Fibroblast of skin of left biceps (primary cell): ENCODE measurements at places on chromosomes 3 and 15.
A peak's percentile ranks its signal among the peaks of the same experiment; 100 is the strongest.

DNA sequence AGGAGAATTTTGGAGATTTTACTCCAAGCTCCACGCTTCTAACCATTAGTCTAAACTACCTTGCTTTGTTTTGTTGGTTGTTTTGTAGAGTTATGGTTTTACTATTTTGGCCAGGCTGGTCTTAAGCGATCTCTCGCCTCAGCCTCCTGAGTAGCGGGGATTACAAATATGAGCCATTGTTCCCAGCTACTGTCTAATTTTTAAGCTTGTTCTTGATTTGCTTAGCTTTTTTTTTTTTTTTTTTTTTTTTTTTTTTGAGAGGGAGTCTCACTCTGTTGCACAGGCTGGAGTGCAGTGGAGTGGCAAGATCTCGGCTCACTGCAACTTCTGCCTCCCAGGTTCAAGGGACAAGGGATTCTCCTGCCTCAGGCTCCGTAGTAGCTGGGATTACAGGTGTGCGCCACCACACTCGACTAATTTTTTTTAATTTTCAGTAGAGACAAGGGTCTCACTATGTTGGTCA, 28.5 kb downstream of the EFCAB12 start:
- no peak for DNase-seq

GRCh38 chr3:182136008-182136910, 424.5 kb downstream of the SOX2 start:
- DNase-seq = no peak

DNA sequence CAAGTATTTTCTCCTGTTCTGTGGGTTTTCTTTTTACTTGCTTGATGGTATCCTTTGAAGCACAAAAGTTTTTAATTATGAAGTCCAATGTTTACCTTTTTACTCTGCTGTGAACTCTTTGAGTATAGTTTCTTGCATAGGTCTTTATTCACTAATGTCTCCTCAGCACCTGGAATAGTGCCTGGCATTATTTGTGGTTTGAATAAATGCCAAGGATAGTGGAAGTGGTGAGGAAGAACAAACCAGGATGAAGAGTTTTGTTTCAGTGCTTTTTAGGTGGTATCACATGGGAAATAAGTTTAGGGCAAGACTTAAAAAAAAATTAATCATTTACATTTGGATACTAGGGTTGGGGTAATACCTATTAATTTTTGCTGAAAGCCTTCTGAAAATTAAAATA, 25.7 kb downstream of the GPD1L start:
- DNase-seq = no peak

- no peak for DNase-seq
These were observed 46.0 kb downstream of the UACA start for GRCh38 chr15:70717237-70717793.

- DNase-seq = no peak
These were observed 29.1 kb upstream of the TCAIM start for GRCh38 chr3:44309500-44309899.

DNA sequence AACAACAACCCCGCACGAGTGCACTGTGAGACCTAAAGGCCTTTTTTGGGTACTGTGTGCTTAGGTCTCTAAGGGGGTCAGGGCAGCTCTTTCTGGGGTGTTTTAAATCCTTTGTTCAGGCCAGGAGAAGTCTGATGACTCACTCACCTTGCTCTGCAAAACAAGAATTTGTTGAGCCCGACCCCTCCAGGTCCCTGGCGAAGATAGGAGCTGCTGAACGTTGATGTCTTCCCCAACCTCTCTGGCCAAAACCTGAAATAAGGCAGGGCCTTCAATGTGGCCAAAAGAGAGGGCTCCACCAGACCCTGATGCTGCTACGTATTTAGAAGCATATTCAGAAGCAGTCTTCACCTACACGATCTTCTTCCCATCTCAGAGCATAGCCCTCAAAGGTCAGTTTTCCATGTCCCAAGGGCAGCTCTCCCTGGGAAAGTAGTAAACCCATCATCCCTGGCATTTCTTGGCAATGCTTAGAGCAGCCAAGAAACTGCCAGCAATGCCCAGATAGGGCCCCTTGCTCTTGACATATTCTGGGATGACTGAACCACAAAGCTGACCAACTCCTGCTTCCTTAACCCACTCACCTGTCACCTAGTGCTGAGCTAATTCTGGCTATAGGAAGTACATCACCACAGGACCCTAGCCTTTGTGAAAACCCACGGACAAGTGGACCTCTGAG, 27.1 kb downstream of the CCDC13 start:
- DNase-seq = no peak

DNA sequence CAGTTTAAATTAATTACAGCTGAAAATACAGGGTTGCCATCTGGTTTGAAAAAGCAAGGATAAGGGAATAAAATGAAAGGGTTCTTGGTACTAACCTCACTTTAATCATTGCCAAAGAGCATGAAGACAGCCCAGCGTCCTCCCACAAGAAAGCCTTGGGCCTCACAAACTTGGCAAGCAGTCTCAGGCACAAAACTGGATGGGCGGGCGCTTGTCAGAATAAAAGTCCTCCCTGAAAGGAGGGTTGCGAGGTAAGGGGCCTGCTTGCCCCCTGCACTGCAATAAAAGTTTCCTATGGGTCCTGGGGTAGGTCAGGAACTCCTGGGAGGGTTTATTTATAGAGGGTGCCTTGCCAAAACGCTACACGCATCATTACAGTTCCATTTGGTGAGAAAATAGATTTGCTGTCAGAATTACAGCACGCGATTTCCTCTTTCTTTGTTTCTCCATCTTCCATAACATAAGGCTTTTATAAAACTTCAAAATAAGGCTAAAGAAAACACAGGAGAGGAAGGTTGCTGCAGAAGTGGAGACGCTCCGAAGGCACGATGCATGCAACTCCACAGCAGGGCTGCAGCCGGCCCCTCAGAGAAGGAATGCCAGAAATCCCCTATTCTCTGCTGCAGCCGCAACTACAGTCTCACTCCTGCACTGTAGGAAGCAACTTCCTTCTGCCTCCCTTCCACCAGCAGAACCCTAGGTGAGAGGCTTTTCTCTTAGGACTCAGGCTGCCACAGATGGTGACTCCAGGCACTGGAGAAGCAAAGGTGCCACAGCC, 61.3 kb downstream of the VGLL4 start:
- peak; percentile 87 for DNase-seq

DNA sequence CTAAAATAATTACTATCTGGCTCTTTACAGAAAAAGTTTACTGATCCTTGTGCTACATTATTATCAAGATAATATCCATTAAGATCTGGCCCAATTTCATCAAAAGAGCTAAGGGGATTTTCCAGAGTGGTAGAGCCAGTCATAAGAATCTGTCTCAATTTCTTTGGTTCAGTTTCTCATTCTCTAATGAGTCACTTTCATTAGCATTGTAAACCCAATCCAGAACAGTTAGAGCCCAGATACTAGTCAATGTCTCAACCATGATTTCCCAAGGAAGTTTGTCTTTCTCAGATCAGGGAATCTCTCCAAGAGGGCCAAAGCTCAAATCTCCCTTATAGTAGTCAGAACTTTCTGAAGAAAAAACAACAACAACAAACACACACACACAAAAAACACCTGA, 131.1 kb upstream of the PPP2R3A start:
- DNase-seq = no peak

DNA sequence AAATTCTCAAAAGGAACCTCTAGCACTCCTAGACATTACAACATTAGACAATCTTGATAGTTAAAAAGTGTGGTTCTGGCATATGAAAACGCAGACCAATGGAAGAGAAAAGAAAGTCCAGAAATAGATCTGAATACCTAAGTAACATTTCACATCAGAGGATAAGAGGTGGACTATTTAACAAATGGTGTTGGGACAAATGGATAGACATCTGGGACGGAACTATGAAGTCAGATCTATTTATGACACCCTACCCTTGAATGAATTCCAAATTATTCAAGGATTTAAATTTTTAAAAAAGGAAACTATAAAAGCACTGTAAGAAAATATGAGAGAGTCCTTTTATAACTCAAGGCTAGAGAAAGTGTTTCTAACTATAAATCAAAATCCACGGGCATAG, 111.3 kb downstream of the SCN11A start:
- DNase-seq = no peak

DNA sequence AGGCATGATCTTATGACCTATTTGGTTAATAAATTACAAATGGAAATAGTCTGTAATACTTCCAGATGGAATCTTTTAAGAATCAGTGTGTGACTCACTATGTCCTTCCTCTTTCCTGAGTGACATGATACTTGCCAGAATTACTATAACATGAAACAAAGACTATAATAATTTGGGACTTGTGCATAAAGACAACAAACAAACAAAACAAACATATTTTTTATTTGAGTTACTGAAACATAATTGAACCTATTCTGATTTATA, 1268.1 kb downstream of the OTOL1 start:
- DNase-seq = no peak
